ENCODE measurements at places on chromosomes 5 and 9. TPM values are rescaled to one million over a fixed set of nuclear protein-coding genes. Genes with fewer than 3 reads are reported as not detected.

DNA sequence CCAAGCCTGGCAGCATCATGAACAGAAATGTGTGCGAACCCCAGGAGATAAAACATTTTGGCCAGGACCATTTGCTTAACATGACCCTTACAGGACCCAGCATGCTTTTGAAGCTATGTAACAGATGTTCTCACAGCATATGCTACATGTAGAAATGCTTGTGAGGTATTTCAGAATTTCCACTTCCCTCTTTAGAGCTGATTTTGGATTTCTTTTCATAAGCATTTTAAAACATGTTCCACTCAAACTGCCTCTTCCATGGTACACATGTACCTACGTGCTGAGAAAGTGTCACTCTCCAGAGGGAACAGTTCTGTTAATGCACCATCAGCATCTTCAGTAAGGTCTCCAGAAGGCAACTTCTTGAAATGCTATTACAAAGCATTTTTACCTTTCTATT lies 15.7 kb upstream of the TSSK1B start:
- DNase-seq, result no peak

GRCh38 chr9:135410831-135411473 lies 68.6 kb upstream of the PPP1R26 start:
- DNase-seq, result no peak

DNA sequence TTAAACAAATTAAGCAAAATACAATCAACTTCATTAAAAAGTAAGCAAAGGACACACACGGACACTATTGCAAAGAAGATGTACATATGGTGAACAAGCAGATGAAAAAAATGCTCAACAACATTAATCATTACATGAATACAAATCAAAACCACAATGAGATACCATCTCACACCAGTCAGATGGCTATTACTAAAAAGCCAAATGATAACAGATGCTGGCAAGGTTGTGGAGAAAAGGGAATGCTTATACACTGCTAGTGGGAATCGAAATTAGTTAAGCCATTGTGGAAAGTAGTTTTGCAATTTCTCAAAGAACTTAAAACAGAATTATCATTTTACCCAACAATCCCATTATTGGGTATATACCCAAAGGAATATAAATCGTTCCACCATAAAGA lies 636.2 kb upstream of the ST8SIA4 start:
- DNase-seq, result no peak

DNA sequence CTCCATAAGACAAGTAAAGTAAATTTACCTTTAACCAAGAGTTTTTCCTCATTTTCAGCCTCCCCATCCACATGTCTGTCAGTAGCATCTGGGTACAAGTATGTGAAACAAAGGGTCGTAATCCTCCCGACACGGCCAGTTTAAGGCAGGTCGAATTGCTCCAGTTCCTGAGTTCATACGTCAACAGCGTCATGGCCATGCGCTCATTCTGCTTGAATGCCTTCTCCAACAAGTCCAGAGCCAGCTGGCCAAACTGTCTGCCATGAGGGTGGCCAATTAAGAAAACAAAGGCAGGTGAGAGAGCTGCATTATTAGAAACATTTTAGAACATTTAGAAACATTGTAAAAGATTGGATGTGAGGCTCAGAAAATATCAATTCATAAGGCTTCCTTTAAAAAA lies 87.5 kb downstream of the TRPM6 start:
- no peak for DNase-seq

GRCh38 chr5:153367466-153367865 lies 123.0 kb upstream of the GRIA1 start:
- no peak for DNase-seq

GRCh38 chr5:3590161-3590966 lies 5.3 kb upstream of the IRX1 start:
- DNase-seq, result peak; percentile 71

- peak; percentile 23 for DNase-seq
Measured at GRCh38 chr9:32426278-32426939, 42.0 kb downstream of the ACO1 start.

GRCh38 chr5:32559921-32560320 lies 25.4 kb upstream of the SUB1 start:
- DNase-seq, result no peak

DNA sequence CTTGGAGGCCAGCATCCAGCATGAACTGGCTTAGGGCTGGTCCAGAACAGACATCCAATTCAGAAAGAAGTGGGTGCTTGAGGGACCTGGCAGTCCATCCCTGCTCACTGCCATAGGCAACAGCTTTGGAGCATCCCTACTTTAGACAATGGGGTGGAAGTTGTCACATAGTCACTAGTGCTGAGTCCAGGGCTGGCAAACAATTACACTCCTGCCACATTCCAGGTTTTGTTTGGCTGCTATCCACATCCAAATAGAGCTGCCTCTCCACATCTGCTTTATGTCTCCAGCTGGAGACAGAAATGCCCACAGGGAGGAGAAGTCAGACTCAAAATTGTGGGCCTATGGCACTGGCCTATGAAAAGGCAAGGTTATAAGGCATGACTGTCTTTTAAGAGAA lies 7.0 kb downstream of the FSTL4 start:
- DNase-seq, result no peak

DNA sequence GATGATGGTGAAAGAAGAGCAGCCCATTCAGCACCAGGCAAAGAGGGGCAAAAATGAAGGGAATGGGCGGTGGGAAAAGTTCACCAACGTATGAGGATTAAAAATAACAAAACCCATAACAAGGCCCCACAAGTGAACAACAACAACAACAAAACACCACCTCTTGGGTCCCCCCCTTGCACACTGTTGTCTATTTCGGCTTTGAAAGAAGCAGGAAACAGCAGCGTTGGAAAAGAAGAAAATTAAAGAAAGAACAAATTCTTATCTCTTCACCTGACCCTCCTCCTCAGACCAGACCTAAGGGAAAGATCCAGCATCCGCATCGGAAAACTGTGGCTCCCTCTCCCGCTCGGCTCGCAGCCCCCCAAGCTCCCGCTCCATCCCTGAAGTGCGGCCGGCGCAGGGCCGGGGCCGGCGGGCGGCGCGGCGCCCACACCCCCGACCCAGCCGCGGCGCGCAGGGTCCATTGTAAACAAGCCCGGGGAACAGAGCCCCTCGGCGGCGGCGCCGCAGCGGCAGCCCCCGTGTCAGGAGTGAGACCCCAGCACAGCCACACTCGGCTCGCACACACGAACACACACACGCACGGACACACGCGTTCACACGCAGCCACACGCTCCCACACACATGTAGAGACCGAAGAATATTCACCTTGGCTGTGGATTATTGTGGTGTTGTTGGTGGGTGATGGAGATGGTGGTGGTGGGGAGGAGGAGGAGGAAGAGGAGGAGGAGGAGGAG lies 535 bp downstream of the RFX3 start:
- DNase-seq, result no peak

GRCh38 chr5:79795764-79796398 lies 106.2 kb downstream of the CMYA5 start:
- no peak for DNase-seq

CHSY3 gene
- polyA plus RNA-seq, result 4.6 TPM

SCGB3A2 gene
- not detected for polyA plus RNA-seq
